NCI-H2107 (cell line): ENCODE measurements at places on chromosomes 11 and 22.

DNA sequence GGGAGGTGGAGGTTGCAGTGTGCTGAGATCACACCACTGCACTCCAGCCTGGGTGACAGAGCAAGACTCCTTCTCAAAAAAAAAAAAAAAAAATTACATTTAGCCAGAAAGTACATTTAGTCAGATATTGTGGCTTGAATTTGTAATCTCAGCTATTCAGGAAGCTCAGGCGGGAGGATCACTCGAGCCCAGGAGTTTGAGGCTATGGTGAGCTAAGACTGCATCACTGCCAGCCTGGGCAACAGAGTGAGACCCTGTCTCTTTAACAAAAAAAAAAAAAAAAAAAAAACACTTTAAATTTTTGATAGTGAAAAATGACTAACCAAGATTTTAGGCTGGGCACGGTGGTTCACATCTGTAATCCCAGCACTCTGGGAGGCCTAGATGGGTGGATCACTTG lies 27.3 kb downstream of the MRTFA start:
- DNase-seq = no peak

DNA sequence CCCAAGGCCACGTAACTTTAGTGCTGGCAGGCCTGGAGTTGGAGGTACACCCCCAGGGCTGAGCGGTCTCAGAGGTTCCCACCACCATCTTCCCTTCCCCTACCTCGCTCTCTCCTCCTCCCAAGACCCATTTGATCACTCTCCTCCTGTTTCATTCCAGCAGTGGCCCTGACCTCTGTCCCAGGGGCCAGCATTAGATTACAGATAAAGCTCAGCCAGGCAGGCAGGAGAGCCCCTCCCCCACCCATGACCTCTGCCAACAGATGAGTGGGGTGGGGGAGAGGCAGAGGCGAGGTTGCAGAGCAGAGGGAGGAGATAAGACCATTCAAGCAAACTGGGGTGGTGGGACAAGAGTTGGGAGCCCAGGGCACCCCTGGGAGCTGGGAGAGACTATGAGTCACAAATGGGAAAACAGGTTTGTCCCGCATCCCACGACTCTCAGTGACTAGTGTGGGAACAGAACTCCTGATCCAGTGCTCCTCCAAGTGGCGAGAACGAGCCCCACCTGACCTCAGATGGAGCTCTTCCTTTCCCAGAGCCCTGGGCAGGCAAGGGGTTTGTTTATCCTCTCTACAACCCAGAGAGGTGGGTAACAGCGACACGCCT lies 367.9 kb downstream of the MN1 start:
- no peak for DNase-seq

DNA sequence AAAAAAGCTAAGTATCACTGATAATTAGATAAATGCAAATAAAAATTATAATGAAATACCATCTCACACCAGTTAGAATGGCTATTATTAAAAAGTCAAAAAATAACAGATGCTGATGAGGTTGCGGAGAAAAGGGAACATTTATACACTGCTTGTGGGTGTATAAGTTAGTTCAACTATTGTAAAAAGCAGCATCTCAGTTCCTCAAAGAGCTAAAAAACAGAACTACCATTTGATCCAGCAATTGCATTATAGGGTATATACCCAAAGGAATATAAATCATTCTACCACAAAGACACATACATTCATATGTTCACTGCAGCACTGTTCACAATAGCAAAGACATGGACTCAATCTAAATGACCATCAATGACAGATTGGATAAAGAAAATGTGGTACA lies 120.3 kb upstream of the ZBED5 start:
- no peak for DNase-seq

GRCh38 chr11:8601376-8602133 lies 7.5 kb upstream of the STK33 start:
- no peak for DNase-seq

DNA sequence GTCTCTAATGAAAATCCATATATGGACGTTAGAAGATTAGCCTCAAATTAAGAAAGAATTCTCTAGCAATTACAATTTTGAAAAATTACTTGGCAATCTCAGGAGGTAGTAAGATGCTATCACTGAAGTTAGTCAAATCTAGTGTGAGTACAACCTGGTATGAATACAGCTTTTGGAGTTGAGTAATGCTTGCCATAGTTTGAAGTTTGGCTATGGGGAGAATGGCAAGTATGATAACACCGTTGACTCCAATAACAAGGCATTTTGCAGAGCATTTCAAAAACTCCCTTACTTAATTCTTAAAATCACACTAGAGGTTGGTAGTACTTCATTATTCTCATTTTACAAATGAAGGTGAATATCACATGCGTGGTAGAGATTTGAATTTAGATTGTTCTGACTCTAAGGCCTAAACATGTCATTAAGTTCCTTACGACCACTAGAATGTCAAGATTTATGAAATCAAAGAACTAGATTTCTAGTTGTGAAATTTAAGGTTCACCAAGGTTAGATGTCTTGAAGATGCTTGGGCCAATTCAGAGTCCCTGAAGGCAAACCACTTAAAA lies 355.4 kb downstream of the ETS1 start:
- DNase-seq = no peak

GRCh38 chr11:128841461-128842072 lies 25.5 kb downstream of the KCNJ1 start:
- DNase-seq = no peak

DNA sequence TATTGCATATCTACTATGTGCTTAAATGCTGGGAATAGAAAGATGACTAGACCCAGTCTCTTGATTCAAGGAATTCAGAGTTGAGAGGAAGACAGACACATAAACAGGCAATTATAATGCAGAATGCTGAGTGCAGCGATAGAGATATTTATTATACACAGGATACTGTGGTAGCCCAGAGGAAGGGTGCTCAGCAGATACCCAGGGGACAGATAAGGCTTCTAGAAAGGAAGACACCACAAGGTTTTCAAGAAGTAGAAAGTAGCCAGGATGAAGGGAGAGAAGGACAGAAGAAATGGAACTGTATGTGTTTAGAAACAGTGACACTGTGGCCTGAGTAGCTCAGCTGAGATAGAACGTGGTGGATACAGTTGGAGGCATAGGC lies 79.4 kb upstream of the NNMT start:
- DNase-seq = no peak

GRCh38 chr22:43812890-43813289 lies 785 bp upstream of the EFCAB6 start:
- DNase-seq = no peak

DNA sequence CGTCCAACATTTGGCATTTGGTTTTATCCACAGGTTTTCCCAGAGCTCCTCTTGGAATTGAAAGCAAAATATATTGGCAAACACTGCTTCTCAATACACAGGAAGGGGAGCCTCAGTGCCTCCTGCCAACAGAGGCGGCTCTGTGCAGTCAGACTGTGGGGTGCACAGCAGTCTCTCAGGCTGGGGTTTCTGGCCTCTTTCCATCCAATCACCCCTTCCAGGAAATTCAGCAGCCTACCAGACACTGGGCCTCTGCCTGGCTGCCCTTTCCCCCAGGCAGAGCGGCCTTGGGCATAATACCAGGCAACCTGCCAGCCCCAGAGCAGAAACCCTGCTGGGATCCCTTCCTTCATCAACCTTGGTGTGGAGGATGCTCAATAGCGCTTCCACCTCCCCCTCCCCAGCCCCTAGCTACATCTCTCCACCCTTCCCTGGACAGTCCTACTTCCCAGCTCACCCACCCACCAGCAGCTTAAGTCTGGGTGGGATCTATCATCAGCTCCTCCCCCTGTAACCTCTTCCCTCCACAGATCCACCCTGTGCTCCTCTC lies 17.8 kb upstream of the RAPSN start:
- peak; percentile 50 for DNase-seq

DNA sequence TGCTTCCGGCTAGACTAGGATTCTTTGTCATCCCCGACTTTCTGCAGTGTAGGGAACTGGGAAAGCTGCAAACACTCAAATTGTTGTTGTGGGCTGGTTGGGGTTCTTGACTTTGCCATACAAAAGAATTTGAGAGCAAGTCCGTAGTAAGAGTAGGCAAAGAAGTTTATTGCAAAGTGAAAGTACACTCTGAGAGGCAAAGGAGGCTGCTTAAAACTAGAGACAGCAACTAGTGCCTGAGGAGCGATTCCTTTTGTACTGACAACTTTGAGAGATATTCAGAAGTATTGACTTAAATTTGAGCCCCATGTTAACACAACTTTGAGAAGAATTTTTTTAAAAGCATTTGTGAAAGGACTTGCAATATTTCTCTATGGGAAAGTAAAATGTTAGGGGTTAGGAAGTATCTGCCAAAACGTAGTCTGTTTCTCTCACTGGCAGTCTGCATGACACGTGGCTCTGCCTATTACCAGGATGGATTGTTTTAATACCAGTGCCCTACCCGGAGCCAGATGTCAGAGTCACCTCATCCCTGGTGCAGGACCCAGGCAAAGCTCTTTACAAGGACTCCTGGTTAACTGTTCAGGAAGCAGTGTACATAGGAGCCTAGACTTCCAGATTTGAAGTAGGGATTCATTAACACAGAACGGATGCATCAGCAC lies 85.0 kb upstream of the CLPB start:
- DNase-seq = no peak

DNA sequence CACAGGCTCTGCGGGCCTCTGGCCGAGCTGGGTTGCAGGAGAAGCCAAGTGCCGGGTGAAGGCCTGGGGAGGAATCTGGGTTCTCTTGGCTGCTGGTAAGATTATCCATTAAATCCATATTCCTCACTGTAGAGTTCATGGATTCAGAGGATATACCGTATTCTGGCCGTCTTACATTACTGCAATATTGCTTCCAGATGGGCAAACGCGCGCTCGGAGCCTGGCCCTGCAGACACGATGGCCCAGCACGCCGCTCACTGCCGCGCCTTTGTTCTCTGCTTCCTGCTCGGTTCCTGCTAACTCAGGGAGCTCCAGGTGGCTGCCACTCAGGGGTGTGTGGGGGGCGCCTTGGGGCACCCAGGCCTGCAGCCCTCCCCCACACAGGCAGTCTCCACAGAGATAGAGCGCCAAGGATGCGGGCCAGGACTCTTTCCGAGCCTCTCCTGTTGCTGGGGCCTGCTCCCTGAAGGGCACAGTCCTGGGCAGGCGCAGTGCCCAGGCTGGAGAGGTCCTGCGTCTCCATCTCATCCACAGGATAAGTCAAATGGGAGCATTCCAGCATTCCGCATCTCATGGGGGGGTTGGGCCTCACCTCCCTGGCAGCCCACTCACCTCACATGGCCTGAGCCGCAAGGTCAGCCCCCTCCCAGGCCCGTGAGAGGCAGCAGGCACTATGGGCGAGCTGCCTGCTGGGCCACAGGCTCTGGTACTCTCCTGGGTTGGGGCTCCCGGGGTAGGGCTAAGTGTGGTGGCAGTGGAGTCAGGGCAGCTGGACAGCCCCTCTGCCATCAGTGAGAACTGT lies 14.1 kb upstream of the KCNQ1OT1 start:
- DNase-seq = no peak

DNA sequence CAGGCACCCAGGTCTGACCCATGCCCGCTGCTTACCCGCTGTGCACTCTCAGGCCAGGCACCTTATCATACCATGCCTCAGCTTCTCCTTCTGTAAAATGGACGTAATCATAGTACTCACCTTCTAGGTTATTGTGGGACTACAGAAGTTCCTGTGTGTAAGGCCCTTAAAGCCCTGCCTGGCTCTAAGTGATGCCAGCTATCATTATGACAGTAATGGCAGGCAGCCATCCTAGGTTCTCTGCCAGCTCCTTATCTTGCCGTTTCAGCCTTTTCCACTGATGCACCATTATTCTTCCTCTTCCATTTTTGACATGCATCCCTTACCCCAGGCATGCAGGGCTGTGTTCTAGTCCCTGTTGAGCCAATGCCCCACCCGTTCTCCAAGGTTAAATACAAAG lies 57.9 kb downstream of the DBX1 start:
- no peak for DNase-seq

DNA sequence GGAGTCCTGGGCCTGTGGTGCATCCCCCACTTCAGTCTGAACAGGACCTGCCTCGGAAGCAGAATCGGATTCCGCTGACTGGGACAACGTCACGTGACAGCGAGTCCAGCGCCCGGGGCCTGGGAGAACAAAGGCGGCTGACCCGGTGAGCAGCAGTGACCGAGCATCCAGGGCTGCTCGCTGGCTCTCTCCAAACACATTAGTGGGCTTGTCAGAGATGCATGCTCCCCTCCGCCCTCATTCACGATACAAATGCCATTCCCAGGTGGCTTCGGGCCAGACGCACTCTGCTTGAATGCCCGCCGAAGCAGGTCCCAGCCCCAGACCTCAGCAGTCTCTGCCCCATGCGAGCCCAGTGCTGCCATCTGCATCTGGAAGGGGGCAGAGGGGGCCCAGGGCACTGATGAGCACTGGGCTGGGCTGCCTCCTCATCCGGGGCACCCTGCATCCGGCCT lies 91.0 kb downstream of the WNT7B start:
- DNase-seq = no peak

GRCh38 chr11:82775736-82776346 lies 42.2 kb upstream of the FAM181B start:
- DNase-seq = no peak

DNA sequence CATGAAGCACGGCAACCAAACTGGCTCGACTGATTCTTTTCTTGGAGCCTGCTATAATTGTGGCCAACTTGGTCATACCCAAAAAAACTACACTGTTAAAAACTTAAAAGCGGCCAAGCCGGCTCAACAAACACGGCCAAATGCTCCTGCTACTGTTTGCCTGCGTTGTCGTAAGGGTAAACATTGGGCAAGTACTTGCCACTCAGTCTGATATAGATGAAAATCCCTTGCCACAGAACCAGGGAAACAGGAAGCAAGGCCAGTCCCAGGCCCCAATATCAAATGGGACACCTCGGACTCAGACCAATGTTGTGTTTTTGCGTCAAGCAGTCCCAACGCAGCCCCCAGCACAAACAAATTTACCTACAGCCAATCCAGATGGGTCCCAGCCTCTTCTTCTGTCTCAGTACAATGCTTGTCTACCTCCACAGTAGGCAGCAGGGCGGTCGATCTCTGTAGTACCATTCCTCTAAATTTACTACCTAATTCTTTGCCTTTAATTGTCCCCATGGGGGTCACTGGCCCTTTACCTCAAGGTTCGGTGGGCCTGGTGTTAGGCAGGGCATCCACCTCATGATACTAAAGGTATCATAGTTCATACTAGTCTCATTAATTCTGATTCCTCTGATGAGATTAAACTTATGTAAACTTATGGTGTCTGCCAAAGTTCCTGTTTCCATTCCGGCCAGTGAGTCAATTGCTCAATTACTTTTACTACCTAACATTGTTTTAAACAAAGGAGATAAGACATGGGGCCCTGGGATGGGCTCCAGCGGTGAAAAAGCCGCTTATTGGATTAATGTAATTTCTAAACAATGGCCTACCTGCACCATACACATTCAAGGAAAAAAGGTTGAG lies 3.7 kb upstream of the COMT start:
- DNase-seq = no peak

DNA sequence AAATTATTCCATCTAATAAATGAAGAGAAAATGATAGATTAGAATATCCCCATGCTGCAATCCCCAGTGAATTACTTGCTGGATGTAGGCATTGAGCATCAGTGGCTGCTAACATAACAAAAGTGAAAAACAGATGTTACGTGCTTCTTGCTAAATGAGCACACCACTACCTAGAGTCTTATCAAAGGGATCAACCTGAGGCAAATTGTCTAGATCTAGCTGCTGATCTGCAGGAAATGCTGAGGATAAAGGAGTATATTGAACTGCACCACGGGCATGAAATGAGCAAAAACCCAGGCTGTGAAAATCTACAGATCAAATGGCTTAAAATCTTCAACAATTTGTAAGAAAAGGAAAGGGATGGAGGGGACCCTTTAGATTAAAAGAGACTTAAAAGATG lies 45.3 kb upstream of the SCUBE2 start:
- no peak for DNase-seq

GRCh38 chr11:95680169-95680929 lies 109.2 kb downstream of the FAM76B start:
- no peak for DNase-seq
